ENCODE measurements at places on chromosomes 6 and 20. TPM values are rescaled to one million over a fixed set of nuclear protein-coding genes. Genes with fewer than 3 reads are reported as not detected.

The ITPR3 gene
- 13.8 TPM for total RNA-seq

The PLN gene
- total RNA-seq: 9.8 TPM

The HLA-DRB1 gene
- total RNA-seq: 31.2 TPM

The FOXP4 gene
- 11.0 TPM for total RNA-seq

The ORC3 gene
- total RNA-seq: 22.0 TPM

The MAP7 gene
- 15.8 TPM for total RNA-seq

The SYTL3 gene
- total RNA-seq: 4.4 TPM

The C6orf52 gene
- total RNA-seq: 0.47 TPM

The DSE gene
- total RNA-seq: 46.9 TPM

The DHX35 gene
- total RNA-seq: 20.3 TPM

Measured in metanephros (tissue), 2 donors.